ENCODE measurements at places on chromosomes 6 and 20.

- no peak for DNase-seq
These were observed 382.3 kb downstream of the ESR1 start for GRCh38 chr6:152189736-152190135.

GRCh38 chr6:39347206-39347605 is 24.7 kb upstream of the KCNK16 start:
- DNase-seq, result no peak

- no peak for DNase-seq
These were observed 183.2 kb upstream of the MYLIP start for GRCh38 chr6:15945593-15946159.

DNA sequence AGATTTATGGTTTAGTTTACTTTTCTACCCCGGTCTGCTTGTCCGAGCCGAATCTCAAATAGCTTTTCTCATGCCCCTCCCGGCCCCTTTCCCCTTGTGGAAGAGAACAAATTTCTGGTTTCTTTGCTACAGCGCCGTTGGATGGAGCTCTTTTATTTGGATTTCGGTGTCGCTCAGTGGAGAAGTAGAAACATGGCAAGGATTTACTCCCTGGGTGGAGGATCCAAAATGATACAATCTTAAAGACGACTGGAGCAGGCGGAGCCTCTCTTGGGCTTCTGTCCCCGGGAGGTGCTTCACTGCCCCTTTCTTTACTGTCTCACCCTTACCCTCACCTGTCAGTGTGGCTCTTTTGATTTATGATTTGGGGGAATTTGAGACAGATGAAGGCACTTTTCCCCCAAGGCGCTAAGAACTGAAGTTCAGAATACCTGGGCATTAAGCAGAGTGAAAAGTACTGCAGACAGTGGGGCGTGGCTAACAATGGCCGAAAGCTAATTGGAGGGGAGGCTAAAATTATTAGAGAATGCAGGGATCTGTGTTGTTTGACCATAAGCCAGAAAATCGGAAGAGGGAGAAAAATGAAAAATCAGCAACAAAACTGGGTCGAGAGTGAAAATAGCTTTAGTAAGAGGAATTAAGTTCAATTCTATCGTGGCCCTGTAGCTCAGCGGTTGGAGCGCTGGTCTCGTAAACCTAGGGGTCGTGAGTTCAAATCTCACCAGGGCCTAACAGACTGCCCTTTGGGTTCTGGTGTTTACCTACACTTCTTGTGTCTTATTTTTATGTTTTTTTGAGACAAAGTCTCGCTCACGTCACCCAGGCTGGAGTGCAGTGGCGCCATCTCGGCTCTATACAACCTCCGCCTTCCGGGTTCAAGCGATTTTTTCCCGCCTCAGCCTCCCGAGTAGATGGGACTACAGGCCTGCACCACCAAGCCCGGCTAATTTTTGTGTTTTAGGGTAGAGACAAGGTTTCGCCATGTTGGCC is 145.1 kb upstream of the ZNF184 start:
- DNase-seq, result no peak

DNA sequence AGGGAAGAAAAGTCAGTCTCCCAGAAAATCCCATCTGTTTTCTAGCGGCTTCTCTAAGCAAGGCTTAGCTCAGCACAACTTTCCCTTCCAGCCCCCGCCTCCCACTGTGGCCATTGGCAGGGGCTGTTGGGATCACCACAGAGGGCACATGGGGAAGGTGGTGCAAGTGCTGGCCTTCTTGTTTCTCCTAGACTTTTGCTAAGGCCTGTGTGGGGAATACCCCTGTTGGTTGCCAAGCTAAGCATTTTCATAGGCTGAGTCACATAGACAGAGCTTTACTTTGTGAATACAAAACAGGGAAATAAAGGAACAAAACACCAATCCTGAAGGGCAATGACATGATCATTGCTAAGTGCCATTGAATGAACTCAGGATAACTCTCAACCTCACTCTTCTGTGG is 32.4 kb upstream of the TIAM2 start:
- DNase-seq, result no peak

- no peak for DNase-seq
These were observed 73.9 kb upstream of the BACH2 start for GRCh38 chr6:90370493-90370959.

DNA sequence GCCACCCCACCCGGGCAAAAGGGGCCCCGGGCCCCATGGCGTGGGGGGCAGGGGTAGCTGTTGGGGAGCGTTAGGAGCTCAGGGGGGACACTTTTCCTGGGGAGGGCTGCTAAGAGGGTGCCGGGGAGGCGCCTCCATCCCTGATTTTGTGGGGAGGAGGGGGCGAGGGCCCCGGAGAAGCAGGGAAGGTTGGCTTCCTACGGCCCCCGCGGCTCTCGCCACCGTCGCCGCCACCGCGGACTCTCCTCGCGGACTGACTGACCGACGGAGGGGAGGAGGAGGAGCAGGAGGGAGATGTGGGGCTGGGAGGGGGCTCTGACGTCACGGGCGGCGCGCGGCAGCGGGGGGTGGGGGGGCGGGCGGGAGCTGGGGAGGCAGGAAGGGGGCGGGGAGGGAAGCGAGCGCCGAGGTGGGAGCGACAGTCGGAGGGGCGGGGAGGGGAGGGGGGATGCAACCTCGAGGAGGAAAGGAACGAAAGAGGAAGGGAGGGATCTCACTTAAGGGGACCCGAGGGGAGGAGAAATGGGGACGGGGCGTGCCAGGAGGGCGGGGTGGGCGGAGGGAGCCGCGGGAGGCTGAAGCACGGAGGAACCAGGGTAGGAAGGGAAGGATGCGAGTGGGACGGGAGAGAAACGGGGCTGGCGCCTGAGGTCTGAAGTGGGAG is 5.1 kb downstream of the GABBR1 start:
- DNase-seq, result peak; percentile 64

DNA sequence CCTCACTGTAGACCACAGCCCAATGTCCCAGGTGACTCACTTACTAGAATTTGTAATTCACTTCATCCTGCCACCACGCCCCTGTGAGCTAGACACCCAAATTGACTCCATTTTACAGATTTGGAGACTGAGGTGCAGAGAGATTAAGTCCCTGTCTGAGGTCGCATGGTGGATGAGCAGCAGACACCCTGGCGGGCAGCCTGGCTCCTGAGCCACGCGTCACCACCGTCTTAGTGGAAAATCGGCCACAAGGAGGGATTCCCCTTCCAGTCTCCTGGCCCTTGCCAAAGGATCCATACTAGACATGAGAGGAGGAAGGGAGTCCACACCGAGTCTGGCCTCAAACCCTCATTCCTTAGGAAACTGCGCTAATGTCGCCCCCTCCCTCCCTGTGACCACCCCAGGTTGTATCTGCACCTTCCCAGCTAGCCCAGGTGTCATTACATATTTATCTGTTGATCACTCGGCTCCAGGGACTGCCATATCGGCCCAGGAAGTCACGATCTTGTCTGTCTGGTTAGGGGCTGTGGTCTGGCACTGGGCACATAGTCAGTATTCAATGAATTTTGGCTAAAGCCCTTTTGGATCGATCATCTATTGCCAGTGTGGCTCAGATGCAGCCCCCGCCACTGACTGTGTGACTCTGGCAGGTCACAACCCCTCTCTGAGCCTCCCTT is 25.7 kb upstream of the PTGIS start:
- DNase-seq, result peak; percentile 19

DNA sequence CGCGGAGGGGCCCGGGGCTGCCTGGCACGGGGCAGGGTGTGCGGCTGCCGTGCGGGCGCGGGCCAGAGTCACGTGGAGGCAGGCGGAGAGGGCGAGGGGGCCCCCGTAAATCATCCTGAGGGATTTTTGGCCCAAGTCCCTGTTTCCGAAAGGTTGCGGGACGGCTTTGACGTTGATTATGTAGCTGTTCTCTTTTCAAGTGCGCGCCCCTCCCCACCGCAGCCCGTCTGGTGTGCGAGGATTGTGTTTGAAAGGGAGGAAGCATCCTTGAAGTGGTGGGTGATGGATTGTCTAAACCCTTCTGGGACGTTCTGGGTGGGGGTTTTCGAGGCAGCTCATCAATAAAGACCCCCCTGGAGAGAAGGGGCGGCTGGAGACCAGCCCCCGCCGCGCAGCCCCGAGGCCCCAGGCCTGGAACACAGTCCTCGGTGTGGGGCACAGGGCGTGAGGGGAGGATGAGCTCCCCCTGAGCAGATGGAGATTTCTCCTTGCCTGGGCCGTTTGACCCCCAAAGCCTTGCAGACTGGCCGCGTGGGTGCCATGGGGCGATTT is 7.0 kb upstream of the FOXF2 start:
- DNase-seq, result no peak

DNA sequence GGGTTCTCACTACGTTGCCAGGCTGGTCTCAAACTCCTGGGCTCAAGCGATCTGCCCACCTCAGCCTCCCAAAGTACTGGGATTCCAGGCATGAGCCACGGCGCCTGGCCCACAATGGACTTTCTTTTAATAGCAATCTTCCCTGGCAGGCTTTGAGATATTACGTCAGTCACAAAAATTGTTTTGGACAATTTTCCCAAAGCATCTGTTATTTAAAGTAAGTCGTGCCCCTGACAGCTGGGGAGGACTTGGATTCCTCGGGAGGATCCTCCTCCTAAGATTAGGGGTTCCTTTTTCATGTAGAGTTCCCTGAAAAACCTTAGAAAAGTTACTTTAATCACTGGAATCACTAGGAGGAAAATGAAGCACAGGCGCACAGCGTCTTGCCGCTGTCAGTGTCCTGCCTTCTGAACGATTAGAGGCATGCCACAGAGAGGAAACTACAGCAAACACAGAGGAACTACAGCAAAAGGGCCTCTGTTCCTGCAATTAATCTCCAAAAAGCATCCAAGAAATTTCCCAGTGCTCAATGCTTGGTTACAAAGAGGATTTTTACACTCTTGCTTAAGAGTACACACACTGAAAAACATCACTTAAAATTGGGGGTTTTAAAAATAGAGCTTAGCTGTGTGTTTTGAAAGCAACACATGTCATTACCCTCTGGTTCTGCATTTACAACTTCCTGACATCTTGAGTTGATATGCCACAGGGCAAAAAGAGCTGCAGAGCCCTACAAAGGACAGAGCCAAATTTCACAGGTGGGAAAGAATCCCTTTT is 4.5 kb downstream of the ACSS1 start:
- no peak for DNase-seq

GRCh38 chr6:32565511-32565910 is 24.1 kb downstream of the HLA-DRB1 start:
- no peak for DNase-seq

- no peak for DNase-seq
These were observed 34.3 kb downstream of the FNDC1 start for GRCh38 chr6:159203304-159204005.

GRCh38 chr6:47633141-47633540 is 65.2 kb upstream of the ADGRF4 start:
- DNase-seq, result no peak

- DNase-seq, result no peak
These were observed 4.6 kb upstream of the IER3 start for GRCh38 chr6:30748851-30749540.

GRCh38 chr6:19231878-19232561 is 605.1 kb upstream of the ID4 start:
- no peak for DNase-seq

GRCh38 chr6:73929405-73929804 is 233.4 kb downstream of the CD109 start:
- DNase-seq, result no peak

- DNase-seq, result no peak
These were observed 46.1 kb downstream of the POU3F2 start for GRCh38 chr6:98880486-98880885.

DNA sequence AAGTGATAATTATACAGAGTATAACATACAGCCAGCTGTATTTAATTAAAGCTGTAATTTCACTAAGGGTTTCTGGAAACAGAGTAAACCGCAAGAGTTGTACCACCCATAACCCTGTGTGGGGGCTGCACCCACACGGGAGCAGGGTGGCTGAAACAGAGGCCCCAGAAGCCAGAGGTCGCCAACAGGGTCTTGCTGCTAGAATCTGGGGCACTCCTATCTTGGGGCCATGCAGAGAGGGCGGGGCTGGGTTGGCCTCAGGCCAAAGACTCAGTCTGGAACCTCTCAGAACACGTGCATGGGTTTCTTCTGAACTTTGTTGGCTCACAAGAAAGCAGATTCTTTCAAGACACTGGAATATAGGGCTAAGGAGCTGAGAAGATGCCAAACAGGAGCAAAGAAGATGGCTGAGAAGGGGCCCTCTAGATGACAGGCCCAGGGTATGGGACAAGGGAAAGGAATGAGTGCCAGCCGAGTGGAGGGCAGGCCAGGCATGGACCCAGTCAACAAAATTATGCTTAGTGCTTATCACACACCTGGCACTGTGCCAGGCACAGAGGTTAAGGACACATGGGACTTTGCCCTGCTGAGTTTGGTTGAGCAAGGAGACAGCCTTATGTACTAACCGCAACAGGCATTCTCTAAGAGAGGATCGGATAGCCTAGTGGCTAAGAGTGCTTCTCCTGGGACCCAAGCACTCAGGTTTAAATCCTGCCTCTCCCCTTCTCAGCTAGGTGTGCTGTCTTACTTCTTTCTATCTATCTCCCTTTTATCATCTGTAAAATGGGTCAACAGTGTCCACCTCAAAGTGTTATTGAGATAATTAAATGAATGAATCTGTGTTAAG is 96.6 kb upstream of the FOXP4 start:
- DNase-seq, result no peak

DNA sequence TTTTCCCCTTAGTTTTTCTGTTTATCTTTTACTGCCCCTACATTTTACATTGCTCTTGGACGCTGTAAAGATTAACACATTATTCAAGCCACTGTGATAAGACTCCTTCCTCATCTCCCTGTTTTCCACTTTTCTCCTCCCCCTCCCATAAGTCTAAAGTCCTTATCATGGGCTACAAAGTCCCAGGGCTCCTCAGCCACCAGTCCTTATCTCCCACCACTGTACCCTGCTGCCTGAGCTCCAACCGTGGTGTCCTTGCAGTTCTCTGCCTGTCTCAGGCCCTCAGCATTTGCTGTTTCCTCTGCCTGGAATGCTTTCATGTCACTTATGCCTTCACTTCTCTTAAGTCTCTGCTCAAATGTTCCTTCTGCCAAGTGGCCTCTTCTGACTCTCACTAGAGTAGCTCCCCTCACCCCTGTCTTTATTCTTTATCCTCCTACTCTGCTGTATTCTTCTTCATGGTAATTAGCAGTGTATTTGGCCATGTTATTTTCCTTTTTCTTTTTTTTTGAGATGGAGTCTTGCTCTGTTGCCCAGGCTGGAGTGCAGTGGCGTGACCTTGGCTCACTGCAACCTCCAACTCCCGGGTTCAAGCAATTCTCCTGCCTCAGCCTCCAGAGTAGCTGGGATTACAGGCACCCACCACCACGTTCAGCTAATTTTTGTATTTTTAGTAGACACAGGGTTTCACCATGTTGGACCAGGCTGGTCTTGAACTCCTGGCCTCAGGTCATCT is 10.8 kb upstream of the LATS1 start:
- no peak for DNase-seq

DNA sequence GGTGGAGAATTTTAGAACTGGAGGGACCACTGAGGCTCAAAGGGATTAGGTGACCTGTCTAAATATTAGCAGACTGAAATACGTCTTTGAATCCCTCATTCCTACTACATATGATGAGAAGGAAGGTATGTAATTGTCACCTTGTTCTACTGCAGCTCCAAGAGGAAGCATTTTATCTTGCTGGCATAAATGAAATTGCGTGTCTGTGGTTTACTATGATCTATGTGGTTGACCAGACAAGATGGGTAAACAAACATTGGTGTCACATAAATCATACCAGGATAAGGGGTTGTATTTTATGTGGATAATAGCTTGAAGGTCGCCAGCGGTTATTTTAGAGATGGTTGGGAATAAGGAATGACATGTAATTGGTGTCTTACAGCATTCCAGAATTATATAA is 78.2 kb downstream of the LAMA4 start:
- DNase-seq, result no peak

GRCh38 chr6:46490425-46491200 is 636 bp downstream of the RCAN2 start:
- DNase-seq, result no peak

All from stimulated activated effector memory CD8-positive, alpha-beta T cell treated with anti-CD3 and anti-CD28 coated beads, Interleukin-12 subunit alpha, Interleukin-12 subunit beta, amount 100 ng/mL, for 72 hours (primary cell).